Anterior cingulate cortex (tissue), 58 donors: ENCODE measurements at places on chromosomes 5 and 9.

- no peak for DNase-seq
Observed at GRCh38 chr9:16099732-16100536, 547.1 kb downstream of the CCDC171 start.

DNA sequence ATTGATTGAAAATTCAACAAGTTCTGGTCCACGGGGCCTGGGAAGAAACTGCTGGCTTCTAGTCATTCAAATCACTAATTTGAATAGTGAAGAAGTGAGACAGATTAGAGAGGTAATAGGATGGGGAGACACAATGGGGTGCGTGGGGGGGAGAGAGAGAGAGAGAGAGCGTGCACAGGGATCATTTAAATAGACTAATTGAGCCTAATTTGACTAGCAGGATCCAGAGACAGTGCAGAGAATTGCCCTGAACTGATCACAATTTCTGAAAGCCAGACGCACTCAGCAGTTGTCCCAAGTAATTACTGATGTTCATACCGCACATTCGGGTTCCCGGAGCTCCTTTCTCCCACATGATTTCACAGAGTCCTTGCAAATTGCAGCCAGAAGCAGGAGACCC lies 50.3 kb upstream of the C5orf58 start:
- DNase-seq: no peak

DNA sequence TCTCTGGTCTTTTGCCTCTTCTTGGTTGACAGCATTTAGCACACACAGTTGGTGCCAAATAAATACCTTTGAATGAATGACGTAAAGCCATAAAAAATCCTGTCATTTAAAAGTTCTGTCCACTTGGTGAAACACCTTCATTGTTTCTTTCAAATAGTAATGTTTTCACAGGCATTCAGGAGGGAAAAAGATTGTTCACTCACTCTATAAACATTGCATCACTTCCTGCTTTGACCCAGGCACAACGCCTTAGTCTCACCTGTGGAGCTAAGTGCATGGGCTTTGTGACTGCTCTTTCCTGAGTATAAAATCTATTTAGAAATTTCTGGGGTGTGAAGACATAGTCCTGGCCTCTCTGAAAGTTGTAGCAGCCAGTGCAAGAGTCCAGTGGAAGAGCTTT lies 88.9 kb upstream of the CXCL14 start:
- no peak for DNase-seq

GRCh38 chr9:131393622-131394463 lies at the start of gene PRRC2B:
Gene PRRC2B (plus strand): TSS chr9:131394086. CDS start chr9:131430145, 36,059 bp downstream.
- peak; percentile 69 for DNase-seq

DNA sequence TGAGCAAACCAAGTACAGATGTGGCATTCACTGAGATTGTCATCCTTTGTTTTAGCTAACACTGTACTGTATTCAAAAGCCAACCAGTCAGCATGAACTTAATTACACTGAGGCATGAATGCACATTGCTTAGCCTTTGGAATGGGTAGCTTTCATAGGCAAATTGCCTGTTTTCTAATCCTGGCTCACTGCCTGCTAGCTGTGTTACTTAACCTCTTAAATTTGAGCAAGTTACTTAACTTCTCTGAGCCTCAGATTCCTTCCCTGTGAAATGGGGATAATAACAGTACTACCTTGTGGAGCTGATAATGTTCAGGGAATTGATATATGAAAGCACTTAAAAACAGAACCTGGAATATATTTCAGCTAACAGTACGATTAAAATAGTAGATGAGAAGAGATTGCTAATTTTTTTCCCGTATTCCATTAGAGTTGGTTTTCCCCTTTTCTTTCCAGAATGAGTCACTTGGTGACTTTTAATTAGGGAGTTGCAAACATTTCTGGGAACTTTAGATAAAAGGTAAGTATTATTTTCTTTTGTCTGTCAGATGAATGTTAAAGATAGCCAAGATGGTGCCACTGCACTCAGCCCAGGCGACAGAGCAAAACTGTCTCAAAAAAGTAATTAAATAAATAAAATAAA lies 43.9 kb downstream of the ARRDC3 start:
- DNase-seq: no peak

- no peak for DNase-seq
Observed at GRCh38 chr9:94952565-94953373, 226.3 kb downstream of the AOPEP start.

DNA sequence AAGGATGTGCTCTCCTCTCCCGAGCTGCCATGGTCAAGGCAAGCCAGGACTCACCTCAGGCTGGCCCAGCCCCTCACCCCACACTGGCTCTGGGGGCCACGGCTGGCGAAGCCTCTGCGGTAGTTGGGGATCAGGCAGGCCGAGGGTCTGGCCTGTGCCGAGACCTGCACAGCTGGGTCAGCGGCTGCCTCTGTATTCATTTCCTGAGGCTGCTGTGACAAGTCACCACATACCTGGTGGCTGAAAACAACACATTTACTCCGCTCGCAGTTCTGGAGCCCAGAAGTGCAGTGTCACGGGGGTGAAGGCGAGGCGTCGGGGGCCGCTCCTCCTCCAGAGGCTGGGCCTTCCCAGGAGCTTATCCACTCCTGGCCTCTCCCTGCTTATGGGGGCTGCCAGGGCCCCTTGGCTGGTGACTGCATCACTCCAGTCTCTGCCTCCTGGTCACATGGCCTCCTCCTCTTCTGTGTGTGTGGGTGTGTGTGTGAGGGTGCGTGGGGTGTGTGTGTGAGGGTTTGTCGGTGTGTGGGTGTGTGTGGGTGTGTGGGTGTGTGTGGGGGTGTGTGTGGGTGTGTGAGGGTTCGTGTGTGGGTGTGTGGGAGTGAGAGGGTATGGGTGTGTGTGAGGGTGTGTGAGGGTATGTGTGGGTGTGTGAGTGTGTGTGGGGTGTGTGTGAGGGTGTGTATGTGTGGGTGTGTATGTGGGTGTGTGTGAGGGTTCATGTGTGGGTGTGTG lies 3.2 kb upstream of the SCGB3A1 start:
- DNase-seq: no peak

DNA sequence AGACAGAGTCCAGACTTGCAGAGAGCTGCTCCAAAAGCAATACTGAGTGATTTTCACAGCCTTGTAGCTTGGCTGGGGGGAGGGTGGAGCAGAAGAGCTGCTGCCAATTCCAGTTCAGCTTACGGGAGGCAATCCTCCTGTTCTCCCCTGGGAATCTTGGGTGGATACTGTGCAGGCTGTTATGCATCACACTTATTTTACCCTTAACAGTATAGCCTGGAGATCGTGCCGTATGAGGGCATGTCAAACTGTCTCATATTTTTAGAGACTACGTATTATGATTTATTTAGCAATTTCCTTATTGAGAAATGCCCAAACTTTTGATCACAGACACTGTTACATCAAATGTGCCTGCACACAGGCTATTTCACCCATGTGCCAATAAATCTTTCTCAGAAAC lies 85.2 kb downstream of the BASP1 start:
- DNase-seq: no peak

GRCh38 chr5:151023651-151024050 lies 3.3 kb downstream of the GPX3 start:
- DNase-seq: no peak

DNA sequence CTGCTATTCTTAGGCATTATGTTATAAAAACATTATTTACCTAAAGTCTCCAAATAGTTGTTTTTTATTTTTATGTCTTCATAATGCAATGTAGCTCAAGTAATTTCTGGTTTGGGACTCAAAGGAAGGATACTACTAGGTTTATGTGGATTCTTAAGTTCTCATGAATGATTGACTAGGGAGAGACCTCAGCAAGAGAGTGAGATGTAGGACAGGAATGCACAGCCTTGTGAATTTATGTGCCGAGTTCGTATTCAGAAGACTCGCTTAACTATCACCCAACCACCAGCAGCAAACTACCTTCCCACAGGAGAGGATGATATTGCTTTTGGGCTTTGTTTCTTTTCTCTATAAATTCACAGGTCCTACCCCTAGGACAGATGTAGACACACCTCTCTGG lies 282.9 kb downstream of the ARHGEF28 start:
- DNase-seq: no peak

DNA sequence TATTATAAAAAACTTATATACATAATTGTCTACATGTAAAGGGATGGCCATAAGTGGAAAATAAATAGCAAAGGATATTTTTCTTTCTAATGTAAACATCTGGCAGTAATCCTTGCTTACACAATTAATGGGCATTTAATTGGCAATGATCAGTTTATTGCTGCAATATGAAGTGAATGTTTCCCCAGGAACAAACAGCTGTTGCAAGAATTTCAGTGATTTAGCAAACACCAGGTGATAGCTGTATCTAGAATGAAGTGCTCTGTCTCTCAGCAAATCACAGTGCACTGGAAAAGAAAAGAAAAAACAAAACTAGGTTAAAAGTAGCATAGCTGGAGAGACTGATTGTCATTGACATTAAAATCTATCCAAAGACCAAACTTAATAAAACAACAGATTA lies 594.5 kb upstream of the ARRDC3 start:
- no peak for DNase-seq

- DNase-seq: no peak
Observed at GRCh38 chr5:112535356-112535755, 116.3 kb upstream of the EPB41L4A start.

DNA sequence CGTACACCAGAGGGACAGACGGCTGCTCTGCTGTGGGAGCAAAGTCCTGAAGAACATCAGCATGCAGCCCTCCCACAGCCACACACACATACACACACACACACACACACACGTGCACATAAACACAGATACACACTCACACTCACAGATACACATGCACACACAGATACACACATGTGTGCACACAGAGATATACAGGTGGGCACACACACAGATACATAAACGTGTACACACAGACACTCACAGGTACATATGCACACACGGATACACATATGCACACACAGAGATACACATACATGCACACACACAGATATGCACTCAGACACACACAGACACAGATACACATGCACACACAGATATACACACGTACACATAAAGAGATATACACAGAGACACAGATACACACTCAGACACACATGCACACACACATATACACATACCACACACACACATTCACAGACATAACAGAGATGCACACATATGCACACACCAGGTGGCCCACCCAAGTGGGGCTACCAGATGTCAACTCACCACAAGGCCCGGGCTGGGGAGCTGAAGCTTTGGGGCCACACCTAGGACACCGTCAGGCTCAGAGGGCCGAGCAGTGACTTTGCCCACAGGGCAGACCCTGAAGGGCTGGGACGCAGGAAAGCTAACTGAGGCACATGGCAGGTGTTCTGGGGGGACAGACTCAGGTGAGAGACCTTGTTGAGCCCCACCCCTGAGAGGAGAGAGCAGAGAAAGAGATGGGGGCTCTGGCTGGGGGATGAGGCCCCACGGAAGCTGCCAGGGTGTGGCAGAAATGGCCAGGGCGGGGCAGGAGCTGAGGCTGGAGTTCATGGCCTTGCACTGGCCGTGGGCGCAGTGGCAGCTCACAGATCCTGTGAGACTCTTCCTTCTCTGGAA lies 148.6 kb upstream of the PPP1R26 start:
- no peak for DNase-seq

DNA sequence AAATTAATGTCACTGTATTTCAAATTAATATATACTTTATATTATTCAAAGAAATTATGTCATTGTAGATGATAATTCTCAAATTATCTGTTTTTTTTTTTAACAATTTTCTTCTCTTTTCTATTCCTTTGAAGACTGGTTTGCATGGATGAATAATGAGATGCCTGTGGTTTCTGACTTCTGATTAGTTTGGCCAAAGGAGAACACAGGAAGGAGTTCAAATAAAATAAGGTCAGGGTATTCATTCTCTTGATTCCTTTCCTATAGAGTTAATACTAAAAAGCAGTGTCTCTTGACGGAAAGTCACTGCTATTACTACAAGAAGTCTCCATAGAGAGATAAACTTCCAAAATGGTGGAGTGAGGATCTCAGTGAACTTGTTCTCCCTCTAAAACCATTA lies 279.6 kb upstream of the FTMT start:
- no peak for DNase-seq

DNA sequence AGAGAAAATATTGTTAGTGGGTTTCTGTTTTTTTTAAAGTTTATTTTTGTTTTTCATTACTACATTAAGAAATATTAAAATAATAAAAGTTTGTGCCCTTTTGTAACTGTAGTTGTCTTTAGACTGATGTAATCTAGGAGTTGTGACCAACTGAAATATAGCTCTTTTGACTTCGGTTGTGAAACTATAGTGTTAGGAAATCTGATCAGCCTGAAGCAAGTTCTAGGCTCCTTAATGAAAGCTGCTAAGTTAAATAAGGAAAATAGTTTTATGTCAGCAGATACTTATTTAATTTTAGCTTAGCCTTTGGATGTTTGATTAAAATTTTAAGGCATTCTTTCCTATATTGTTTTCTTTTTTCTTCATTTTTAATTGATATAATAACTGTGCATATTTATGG lies 14.2 kb downstream of the AP3S1 start:
- DNase-seq: no peak

DNA sequence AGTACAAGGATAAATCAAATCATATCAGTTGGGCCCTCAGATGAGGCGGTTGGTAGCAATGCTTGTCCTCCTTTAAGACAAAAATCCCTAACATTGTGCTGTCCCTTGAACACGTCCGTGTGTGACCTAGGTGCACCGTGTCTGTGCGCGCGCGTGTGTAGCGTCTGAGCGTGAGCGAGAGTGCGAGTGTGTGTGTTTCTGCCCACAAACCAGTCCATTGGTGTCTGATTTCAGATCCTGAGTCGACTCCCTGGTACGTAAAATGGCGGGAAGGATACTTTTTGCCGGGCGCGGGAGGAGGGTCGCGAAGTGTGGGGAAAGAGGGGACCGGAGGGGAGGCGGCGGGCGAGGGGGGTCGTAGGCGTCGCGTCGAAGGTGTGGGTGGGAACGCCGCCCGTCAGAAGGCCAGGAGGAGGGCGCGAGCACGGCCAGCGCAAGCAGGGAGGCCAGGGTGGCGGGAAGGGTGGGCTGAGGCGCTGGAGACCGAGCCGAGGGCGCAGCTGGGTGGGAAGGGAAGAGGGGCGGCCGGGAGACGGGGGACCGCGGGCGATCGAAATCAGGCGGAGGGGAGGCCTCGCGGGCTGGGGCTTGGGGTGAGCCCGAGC lies 8.9 kb downstream of the OTP start:
- DNase-seq: no peak

GRCh38 chr5:61167382-61167781 lies 5.1 kb upstream of the SMIM15 start:
- DNase-seq: no peak

GRCh38 chr5:158434749-158435148 lies 575.8 kb upstream of the CLINT1 start:
- no peak for DNase-seq

DNA sequence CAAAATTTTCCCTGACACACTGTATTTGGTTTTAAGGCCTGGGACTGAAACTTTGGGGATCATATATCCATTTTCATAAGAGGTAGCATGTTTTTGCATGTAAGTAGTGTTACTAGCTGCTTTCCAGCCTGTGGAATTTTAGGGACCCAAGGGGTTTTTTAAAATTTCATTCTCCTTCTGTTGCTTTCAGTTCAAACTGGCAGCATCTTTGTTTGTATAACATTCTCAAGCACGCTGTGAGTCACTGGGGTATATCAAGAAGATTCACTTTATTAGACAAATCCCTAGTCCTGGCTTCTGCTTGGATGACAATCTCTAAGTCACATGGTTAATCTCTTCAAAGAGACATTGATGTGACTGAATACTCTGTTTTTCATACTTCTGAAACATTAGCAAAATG lies 479.0 kb downstream of the CYLC2 start:
- DNase-seq: no peak

- no peak for DNase-seq
Observed at GRCh38 chr9:115194216-115194615, 76.3 kb upstream of the TNC start.
